ENCODE measurements at places on chromosomes 4 and X.
A peak's percentile ranks its signal among the peaks of the same experiment; 100 is the strongest.

GRCh38 chr4:37682701-37683401 lies 3.3 kb downstream of the RELL1 start:
- peak; percentile 40 for DNase-seq

GRCh38 chr4:85854546-85854945 lies 379.6 kb downstream of the ARHGAP24 start:
- no peak for DNase-seq

GRCh38 chr4:40323866-40324265 lies 11.3 kb upstream of the CHRNA9 start:
- no peak for DNase-seq

DNA sequence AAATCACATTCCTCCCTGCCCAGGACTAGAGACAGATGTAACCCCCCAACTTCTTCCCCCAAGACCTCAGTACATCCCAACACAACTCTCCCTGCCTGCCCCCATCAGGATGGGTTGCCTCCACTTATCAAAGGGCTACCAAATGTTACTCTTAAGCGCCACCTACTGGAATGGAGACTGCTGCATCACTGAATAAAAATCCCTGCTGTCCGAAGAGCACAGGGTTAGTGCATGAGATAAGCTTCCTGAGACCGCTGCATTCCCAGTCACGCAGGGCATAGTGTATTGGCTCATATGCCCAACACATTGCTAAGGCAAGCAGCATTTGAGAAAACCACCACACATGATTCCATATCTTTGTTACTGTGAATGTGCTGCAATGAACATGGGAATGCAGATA lies 544.5 kb downstream of the PPP4R3C start:
- DNase-seq, result peak; percentile 2

DNA sequence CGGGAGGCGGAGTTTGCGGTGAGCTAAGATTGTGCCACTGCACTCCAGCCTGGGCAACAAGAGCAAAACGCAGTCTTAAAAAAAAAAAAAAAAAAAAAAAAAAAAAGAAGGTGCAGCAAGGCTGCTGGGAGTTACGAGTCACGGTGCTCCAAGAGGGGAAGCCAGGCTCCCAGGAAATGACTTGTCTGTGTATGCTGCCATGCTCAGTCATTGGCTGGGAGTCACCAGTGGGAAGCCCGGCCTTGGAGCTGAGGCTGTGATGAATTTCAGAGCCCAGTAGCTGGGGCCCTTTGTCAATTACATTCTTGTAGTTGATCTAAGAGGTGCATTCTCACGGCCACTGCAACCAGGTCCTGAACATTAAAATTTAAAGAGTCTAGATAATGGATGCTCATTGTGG lies 1105.1 kb upstream of the TENM3 start:
- DNase-seq, result no peak

DNA sequence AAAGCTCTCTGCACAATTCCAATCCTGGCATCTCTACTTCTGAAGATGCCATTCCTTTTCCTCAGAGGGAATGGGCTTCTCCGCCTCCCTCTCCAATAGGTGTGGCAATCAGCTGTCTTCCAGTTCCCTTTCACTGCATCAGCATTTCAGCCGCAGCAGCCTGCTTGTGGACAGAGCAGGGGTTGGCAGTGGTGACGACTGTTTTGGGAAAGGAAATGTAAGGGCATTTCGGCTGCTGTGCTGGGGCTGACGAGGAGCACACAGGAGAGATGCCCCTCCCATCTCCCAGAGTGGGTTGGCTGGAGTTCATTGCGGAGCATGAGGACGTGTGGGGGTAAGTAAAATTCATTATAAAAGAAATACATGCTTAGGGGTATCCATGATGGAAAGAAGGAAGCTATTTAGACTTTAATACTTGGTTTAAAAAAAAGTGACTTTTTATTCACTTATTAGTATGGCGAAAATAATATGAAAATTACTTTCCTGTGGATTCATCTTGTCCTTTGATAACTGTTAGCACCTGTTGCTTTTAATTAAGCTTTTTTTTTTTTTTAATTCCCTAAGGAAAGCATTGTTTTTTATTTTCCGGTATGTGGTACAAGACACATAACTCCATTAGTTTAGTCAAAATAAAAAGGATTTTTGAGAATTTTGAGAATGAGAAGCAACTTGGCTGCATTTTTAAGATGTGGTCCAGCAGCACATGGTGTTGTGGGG lies at the start of gene LIMCH1:
TSS of gene LIMCH1 (plus strand) at position 141 of the 717 bp plus-strand sequence. CDS start 67,839 bp downstream, outside the sequence.
- DNase-seq, result peak; percentile 47

DNA sequence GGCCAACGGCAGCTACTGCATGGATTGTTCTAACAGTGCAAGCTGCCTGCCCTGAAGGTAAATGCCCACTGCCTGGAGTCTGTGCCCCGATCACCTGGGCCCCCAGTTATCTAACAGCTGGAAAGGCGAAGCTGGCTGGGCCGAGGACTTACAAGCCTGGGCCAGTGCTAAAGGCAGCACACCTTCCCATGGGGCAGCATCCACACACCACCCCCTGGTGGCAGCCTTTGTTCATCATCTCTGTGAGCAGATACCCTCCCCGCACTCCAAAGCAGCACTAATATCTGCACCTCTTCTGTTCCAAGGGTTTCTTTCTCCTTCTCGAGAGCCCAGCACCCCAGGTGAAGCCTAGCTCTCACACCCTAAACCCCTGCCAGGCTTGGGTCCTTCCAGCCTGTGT lies 7.6 kb downstream of the SLC2A9 start:
- DNase-seq, result no peak

DNA sequence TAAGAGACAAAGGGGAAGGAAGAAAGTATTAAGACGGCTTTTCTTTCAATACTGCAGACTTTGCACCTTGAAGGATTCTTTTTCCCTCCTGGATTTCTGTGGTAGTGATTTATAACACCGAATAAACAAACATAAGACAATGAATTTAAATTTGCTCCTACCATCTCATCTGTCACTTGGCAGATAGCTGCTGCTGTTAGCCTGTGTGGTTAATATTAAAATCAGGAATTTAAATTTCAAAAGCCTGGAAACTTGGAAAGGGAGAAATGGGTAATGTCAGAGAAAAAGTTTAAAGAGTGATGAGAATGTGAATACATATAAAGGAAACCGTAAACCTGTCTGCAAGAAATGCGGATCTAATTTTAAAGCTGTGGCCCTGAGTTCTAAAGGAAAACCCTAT lies 3.4 kb downstream of the FAM149A start:
- no peak for DNase-seq

GRCh38 chrX:103913356-103914020 lies 48.9 kb upstream of the TMSB15B start:
- DNase-seq, result peak; percentile 43

- peak; percentile 73 for DNase-seq
Observed at GRCh38 chrX:47264483-47265173, 31.8 kb downstream of the USP11 start.

DNA sequence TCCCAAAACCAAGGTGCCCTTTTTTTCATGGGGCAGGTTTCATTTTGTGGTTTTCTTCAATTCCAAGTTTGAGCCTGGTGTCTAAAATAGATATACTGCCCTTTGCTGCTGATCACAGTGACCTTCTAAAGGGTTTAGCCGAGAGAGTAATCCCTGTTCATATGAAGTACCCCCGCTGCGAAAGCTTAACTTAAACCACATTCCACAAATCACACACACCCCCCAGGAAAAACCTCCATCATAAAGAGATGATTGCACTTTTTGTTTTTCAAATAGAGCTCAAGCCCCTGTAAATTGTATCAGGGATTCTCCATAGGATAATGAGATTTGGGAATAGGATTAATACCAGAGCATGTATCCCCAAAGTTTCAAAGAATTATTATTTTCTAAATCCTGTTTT lies 90.8 kb downstream of the USP46 start:
- DNase-seq, result no peak

DNA sequence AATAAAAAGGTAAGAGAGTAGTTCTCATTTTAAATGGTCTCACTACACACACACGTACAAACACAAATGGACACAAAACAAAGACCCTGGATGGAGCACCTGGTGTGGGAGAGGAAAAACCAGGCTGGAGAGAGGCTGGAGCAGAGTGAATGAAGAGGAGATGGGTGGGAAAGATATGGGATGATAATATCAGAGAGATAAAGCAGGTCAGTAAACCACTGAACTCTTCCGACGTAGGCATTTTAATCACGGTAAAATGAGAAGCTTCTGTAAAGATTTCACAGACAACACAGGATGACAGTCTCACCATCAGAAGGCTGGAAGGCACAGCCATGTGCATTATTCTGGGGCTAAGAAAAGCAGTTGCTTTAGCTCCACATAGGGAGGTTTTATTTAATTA lies 532.8 kb downstream of the KCNIP4 start:
- DNase-seq, result no peak

DNA sequence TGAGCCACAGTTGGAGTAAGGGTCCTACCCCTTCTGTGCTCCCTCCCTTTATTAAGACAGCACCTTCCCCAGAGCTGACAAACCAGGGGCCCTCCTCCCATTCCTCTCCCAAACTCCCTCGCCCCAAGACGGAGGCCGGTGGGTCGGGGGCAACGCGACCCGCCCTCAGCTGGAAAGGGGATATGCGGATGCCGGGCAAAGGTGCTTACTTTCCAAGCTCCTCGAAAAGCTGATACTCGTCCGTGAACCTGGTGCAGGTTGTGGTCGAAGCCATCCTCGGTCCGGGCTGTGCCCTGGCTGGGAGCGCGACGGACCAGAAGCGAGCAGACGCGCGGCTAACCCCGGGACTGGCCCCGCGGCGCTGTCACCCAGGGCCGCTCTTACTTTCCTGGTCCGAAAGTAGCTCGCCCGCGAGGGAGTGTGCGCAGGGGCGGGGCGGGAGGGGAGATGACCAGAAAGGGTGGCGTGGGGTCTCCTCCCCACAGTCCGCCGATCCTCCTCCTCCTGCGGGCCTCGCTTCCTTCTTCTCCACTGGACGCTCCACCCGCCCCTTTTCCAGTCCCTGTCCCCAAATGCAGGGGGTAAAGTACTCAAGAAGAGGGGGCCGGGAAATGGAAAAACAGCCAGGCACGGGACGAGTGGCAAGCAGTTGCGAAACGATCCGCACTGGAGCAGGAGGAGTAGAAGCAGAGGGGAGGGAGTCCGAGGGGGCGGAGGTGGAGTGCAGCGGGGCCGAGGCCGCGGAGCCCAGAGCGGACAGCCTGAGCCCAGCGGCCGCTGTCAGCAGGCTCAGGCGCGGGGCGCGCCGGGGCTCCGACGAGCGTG lies 531 bp downstream of the CAMK2D start:
- peak; percentile 56 for DNase-seq

- no peak for DNase-seq
Observed at GRCh38 chr4:88207171-88207570, 48.7 kb upstream of the ABCG2 start.

DNA sequence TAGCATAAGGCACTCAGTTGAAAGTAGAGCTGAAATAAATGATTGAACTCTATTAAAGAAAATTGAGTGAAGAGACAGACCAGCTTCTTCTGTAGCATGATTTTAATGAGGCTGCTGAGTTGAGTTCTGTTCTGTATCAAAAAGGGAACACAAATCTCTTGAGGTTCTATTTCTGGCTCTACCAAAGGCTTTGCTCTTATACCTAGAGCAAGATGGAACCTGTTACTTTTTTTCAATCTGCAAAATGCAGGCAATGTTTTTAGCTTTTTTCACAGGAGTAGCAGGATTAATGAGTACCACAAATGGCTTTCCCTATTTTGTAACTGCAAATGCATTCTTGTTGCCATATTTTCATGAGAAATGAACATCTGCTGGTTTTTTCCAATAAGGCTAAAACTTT lies 4.2 kb upstream of the ERVMER34-1 start:
- no peak for DNase-seq

GRCh38 chr4:66565801-66566200 lies 895.5 kb upstream of the EPHA5 start:
- no peak for DNase-seq

DNA sequence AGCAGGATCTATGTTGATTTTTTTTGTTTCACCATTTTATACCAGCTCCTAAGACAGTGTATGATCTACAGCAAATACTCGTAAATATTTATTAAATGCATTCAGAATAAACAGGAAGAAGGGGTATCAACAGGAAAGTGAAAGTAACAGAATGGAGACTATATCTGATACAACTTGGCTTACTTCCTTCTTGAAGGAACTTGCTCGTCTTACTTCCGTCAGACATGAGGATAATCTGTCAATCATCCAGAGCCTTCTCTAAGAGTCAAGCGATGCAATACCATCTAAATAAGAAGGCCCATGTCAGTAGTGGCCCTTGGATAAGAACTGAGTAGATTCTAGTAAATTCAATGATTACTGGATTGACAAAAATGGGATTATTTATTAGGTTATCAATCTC lies 84.2 kb downstream of the CAMK2D start:
- no peak for DNase-seq

DNA sequence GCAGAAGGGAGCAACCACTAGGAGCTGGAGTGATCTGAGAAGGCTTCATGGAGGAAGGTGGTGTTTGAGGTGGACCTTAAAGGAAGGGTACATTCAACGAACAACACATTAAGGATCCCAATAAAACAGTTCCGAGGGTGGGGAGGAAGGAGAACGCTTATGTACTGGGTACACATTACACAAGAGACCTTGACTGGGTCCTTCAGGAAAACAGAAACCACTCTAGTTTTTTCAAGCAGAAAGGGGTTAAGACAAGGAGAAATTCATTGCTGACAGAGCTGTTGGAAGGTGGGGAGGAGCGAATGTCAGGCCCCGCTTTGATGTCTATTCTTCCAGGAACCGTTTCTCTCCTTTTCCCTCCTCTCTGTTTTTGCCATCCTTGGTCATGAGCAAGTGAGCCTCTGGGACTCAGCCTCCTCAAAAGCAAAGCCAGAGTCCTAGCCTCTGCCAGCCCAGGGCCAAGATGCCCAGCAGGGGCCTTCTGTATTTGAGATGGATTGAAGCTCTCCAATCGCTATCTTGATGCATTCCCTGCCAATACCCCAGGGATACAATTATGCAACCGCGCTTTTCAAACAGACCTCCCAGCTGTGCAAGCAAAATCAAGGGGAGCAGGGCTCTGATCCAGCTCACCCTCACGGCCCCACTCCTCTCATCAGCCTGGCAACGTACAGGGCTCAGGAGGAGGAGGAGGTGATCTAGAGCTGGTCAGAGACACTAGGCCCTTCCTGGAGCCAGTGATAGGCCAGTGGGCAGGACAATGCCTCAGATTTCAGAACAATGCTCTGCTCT lies 48.4 kb downstream of the ZBTB49 start:
- no peak for DNase-seq

All from renal cortical epithelial cell (primary cell).